Dermis microvascular lymphatic vessel endothelial cell (primary cell): ENCODE measurements at places on chromosomes 1 and 21.
A peak's percentile ranks its signal among the peaks of the same experiment; 100 is the strongest.

GRCh38 chr1:11352816-11353799, 80.1 kb downstream of the UBIAD1 start:
- no peak for DNase-seq

DNA sequence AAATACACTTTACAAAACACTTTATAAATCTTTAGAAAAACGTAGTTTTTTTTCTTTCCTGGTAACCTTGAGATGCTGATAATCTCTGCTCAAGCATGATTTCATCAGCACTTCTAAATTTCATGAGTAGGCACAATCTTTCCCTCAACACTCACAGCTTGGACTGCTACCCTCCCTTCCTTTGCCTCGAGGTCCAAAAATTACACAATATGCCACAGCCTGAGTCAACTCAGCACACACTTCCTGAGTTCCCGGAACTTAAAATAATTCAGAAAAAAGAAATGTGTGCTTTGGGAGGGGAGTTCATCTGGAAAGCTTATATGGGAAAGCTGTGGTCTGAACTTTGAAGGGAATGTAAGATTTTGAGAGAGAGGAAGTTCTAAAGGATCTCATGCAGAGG, 5.9 kb downstream of the CLCA2 start:
- peak; percentile 78 for DNase-seq

- no peak for DNase-seq
These were observed 6.8 kb downstream of the HCRTR1 start for GRCh38 chr1:31624309-31624708.

DNA sequence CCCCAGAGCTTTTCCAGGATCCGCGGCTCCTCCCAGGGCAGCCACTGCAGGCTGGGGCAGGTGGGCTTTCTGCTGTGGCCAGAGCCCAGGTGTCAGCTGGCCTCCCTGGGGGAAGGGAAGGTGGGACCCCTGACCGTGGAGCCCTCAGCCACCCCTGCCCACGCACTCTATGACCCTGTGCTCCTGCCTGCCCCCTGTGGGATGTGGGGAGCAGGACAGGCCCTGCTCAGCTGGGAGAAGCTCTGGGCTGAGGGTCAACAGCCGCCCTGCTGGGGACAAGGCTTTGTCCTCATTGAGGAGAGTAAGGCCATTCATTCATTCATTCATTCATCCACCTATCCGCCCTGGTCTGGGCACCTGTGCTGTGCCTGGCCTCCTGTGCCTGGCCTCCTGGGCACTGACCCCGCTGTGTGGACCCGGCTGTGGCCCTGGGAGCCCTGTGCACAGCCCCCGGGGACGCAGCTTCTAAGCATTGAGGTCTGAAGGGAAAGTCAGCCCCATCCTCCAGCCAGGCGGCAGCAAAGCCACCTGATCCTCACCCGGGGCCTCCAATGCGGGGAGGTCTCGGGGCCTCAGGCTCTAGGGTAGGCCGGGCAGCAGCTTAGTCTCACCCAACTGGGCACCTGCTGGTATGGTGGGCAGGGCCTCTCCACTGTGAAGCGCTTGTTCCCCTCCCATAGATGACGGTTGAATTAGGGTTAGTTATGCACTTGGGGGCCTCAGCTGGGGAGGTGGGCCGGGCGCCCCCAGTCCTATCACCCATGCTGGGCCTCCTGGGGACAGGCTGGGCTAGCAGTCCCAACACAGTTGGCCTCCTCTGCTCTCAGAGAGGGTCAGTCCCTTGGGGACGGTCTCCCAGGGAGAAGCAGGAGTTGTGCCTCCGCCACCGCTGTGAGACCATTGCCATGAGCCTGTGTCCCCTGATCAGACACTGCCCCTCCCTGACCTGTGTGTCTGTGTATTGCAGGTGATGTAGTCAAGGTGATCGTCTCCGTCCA, 6.0 kb downstream of the TNFRSF14 start:
- DNase-seq: no peak

DNA sequence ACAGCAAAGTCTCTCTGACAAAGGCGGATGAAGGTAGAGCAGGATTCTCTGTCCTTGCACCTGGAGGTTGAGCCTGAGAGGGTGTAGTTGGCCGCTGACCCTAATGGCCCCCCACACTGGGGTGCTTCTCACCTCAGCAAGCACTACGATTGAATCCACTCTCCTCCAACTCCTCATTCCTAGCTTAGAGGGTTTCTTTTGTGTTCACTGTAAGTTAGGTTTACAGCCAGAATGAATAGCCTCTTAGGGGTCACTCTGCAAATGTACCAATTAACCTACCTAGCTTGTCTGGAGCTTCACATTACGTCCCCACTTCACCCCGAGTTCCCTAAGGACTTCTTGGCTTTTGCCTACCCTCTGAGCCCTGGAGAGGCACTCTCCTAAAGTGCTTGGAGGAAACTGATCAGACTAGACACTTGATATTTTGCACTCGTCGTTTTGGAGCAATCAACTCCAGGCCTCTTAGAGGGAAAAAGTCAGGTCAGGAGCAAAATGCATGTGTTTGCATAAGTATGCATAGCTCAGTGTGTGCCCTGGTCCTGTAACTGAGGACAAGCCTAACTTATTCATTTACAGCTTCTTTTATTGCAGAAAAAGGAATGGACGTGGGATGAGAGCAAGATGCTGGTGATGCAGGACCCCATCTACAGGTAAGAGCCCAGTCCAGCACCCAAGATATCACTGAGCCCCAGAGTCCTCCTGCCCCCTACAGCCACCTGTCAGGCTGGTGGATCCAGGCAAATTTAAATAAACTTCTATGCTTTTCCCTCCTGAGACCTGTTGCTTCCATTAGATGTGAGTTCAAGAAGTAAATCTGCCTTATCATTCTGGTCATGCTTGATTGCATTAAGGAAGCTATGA, 76.4 kb downstream of the SPATA46 start:
- no peak for DNase-seq

- DNase-seq: peak; percentile 9
These were observed 831 bp downstream of the TIPRL start for GRCh38 chr1:168179438-168180147.

- peak; percentile 10 for DNase-seq
These were observed 21.4 kb upstream of the FASLG start for GRCh38 chr1:172637522-172637921.

DNA sequence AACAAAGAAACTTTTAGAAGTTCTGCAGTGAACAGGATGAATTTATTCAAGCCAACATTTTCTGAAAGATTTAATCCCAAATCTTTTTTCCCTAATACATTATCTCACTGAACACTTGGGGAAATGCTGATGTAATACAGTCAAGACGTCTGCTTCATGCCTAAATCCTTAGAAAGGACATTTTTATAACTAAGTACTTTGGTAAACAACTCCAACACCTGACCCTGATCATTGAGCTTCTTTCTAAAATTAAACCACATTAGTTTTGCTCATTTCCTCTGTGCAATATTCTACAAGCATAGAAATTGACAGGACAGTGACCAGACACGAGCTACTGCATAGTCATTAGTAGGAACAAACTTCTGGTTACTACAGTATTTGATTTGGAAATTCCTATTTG, 183.5 kb downstream of the TPR start:
- no peak for DNase-seq

DNA sequence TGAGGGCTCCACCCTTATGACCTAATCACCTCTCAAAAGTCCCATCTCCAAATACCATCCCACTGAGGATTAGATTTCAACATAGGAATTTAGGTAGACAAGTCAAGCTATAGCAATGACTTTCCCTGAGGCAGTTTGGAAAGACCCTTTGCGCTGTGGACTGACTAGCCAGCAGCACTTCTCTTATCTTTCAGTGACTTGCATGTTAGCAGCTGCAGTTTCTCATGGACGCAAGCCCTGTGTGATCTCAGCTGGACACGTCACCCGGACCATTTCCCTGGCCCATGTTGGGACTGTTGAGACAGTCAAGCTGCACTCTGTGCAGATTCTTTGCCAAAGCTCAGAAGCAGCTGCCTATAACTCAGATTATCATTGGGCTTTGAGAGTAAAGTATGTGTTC, 408.1 kb upstream of the USP24 start:
- no peak for DNase-seq
